8988T (cell line): ENCODE measurements at places on chromosomes 6 and 20.

- DNase-seq, result no peak
Measured at GRCh38 chr6:36414481-36414880, 27.0 kb upstream of the ETV7 start.

GRCh38 chr6:26363882-26364701 lies 906 bp upstream of the BTN3A2 start:
- no peak for DNase-seq

DNA sequence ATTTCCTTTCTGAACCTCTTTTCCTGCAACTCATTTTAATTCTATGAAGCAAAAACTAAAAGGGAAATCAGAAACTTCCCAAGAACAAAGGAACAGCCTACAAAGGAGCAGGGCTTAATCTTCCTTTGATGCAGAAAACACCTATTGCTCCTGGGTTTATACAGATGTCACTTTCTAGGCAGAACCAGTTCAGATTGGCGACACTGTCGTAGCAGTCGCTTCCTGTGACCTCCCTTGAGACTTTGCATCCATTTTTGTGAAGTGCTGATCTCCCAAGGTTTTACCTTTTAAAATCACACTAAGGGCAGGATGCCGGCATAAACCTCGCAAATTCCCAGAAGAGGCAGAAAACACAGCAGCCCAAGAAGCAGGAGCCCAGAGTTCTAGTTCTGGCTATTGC lies 40.1 kb downstream of the JAG1 start:
- DNase-seq, result no peak

DNA sequence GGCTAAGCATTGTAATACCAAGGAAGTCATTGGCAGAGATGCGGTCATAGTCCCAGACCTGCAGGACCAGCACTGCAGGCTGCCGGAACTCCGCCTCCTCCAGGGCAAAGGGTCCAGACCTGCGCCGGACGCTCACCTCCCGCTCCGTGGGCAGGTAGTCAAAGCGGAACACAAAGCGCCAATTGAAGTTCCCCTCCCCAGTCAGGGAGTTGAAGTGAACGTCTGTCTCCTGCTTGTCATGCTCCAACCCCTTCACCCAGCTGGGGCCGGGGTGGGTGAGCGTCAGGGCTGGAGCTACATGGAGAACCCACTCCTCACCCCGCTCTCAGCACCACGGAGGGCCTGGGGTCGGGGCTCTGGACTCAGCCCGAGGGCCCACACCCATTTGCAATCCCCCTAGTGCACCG lies 18.2 kb downstream of the ERGIC3 start:
- DNase-seq, result no peak

DNA sequence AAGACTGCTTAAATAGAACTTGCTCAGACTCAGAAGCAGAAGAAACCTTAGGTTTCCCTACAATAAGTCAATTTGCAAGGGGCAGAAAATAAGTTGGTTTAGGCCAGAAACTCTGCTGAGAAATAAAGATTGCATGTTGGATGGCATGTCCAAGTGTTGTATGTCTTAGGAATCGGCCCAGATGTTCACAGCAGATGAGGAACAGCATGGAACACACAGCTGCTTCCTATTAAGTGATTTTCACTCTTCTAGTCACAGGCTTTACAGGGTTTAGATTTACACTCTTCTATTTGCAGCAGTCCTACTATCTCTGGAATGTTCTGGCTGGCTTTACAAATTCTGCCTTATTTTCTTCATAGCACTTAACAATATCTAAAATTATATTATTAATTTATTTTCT lies 3.2 kb downstream of the ZKSCAN4 start:
- no peak for DNase-seq

DNA sequence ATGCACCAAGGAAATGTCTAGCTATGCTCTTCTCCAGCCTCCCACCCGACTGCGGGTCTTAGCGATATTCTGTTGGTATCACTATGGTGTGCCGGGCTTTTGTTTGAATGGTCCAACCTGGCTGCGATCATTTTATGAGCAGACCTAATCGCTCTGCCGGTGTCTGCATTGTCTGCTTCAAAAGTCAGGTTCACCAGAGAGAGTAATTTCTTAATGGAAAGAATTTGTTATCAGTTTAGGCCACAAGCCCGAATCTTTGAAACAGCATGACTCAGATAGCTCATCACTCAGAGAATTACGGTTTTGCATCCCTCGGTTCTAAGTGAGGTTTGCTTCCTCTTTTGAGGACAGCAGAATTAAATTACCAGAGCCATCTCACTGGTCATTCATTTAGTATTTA lies 521.0 kb upstream of the ARID1B start:
- DNase-seq, result no peak
